ENCODE measurements at places on chromosomes 7 and 10.

- no peak for DNase-seq
Measured at GRCh38 chr7:2476298-2476697, at the start of gene GRIFIN. GRIFIN (minus strand) TSS chr7:2476398; CDS start chr7:2476383, 15 bp downstream.

DNA sequence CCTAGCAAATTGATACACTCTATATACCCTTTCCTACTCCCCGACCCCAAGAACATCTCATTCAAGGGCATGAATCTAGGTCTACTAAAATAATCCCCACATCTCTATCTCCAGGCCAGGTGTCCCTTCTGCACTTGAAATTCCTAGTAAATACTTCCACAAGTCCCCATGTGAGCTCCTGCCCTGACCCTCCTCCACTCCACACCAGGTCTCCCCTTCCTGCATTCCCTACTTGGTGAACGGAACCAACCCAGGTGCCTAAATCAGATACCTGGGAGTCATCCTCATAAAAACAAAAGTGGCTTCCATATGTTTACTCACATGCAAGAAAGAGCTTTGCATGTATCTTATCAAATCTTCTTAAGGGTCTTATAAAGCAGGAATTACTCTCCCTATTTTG, 69.2 kb downstream of the COA1 start:
- no peak for DNase-seq

GRCh38 chr7:28700790-28701203, 257.3 kb downstream of the TRIL start:
- no peak for DNase-seq

DNA sequence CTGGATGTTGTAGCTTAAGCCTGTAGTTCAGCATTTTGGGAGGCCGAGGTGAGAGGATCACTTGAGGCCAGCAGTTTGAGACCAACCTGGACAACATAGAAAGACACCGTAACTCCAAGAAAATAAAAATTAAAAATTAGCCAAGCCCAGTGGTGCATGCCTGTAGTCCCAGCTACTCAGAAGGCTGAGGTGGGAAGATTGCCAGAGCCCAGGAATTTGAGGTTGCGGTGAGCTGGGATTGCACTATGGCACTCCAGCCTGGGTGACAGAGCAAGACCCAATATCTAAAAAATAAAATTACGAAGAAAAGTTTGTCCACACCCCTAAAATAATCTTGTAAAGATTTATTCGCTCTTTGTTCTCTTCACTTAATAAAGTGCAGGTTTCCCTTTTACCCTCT, 951.0 kb downstream of the TYW1 start:
- no peak for DNase-seq

DNA sequence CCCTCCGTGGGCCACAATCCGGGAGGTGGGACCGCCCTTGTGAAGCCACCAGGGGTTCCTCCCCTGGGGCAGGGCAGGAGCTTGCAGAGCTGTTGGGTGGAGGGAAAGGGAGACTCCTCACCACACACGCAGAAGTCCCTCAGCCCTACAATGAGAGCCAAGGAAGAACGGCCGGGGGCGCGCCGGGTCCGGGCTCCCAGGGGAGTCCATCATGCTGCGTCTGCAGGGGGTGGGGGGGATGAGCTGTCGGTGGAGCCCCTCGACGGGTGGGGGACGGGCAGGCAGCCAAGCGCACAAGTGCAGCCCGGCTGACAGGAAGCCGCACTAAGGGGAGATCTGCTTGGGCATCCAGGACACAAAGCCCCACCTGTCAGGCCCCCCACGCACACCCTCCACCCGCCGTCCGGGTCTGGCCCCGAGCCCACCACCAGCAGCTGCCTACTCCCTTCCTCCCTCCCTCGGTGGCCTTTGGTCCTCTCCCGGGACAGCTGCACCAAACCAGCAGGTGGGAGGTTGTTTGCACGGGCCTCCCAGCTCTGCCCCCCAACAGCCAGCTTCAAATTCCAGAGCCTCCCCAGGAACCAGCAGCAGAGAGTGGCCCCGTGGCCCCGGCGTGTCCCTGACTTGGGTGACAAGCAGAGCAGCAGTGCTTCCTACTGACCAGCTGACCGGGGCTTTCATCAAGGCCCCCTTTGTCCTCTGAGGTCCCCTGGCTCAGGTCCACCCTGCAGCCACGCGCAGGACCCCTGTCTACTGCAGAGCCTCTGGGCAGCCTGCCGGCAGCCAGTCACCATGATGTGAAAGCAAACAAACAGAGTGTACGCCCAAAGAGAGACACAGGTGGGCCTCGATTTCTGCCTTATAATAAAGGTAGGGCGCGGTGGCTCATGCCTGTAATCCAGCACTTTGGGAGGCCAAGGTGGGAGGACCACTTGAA, 50.3 kb downstream of the HIP1 start:
- peak; percentile 98 for DNase-seq

GRCh38 chr10:19563388-19564141, 252.7 kb upstream of the PLXDC2 start:
- no peak for DNase-seq
